ENCODE measurements at places on chromosomes 11 and 22.

DNA sequence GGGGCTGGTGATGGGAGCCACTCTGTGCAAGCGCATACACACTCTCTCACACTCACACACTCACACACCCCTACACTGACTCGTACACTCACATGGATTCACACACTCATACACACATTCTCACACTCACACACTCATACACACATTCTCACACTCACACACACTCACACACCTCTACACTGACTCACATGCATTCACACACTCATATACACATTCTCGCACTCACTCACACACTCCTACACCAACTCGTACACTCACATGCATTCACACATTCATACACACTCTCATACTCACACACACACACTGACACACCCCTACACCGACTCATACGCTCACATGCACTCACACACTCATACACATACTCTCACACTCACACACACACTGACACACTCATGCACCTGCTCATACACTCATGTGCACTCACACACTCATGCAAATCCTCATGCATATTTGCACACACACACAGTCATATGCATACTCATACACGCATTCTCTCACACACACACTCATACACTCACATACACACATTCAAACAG lies 5.1 kb downstream of the KRTAP5-11 start:
- no peak for DNase-seq

DNA sequence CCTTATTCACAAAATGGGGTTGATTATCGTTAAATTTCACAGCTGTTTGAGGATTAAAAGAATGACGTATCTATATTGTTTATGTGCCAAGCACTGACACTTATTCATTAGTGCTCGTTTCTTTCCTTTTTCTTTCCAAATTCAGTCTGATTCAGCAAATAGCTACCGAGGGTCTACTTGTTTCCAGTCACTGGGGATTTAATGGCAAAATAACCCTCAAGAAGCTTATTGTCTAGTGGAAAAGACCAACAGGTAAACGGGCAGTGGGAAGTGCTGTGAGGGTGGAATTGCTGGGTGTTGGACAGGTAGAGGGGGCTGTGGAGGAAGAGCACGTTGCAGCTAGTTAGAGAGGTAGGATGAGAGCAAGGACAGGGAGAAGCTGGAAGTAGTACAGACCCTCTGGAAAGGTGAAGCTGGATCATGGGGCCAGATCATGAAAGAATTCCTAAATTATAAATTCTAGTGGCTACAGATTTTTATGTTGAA lies 48.3 kb upstream of the BIRC3 start:
- no peak for DNase-seq

- DNase-seq, result no peak
These were observed 135.1 kb upstream of the PITPNB start for GRCh38 chr22:28053896-28054818.

- no peak for DNase-seq
These were observed 27.8 kb downstream of the VWA5A start for GRCh38 chr11:124143034-124143433.
